ENCODE measurements at places on chromosomes 13 and 19.

- no peak for DNase-seq
Measured at GRCh38 chr13:40271931-40272775, 394.3 kb downstream of the FOXO1 start.

DNA sequence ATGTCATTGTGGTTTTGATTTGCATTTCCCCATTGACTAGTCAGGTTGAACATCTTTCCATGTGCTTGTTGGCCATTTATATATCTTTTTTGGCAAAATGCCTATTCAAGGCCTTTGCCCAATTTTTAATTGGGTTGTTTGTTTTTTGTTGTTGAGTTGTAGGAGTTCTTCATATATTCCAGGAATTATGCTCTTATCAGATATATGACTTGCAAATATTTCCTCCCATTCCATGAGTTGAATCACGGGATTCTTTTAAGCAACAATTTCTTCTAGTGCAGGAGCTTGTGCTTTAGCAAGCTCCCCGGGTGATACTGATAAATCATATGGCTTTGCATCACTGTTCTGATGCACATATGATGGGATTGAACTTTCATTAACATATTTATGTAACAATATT, 47.0 kb upstream of the FLT1 start:
- DNase-seq = no peak

- DNase-seq = no peak
Measured at GRCh38 chr13:29525757-29526156, 69.7 kb downstream of the SLC7A1 start.

GRCh38 chr19:8065875-8066261, 13.3 kb downstream of the CCL25 start:
- no peak for DNase-seq

- DNase-seq = no peak
Measured at GRCh38 chr13:91647361-91647990, 249.1 kb downstream of the GPC5 start.
